T-helper 9 cell (primary cell): ENCODE measurements at places on chromosomes 16 and 17.

- no peak for DNase-seq
These were observed 2.5 kb downstream of the NME3 start for GRCh38 chr16:1768767-1769401.

- DNase-seq = peak; percentile 45
These were observed 565 bp downstream of the MAP3K3 start for GRCh38 chr17:63622574-63623390.

- DNase-seq = no peak
These were observed 15.1 kb downstream of the UNC45B start for GRCh38 chr17:35162755-35163154.

- DNase-seq = no peak
These were observed 31.6 kb upstream of the CDH15 start for GRCh38 chr16:89139907-89140361.

- no peak for DNase-seq
These were observed 121.6 kb downstream of the SMG6 start for GRCh38 chr17:2181897-2182448.

- DNase-seq = no peak
These were observed 156.2 kb downstream of the PPM1E start for GRCh38 chr17:58911741-58912343.

GRCh38 chr17:52170963-52171572, 12.6 kb upstream of the CA10 start:
- DNase-seq = no peak
